ENCODE measurements at places on chromosomes 11 and 22. TPM values are rescaled to one million over a fixed set of nuclear protein-coding genes. Genes with fewer than 3 reads are reported as not detected.

DNA sequence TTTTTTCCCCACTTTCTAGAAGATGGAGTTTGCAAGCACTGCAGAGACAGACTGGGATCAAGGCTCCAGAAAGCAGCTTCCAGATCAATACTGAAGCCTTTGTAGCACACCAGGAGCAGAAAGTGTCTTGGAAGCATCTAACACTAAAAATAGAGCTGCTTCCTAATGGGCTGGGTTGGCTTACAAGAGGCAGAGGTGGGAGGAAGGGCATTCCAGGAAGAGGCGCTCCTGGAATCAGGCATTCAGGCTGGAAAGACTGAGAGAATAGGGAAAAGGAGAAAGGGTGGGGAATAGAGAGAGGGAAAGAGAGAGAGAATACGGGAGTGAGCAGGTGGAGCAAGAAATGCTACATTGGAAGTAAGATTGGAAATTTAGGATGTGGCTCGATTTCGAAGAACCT, 395.9 kb downstream of the OPCML start:
- DNase-seq: no peak
- no peaks in the 10 kb centered on the region for H3K36me3 ChIP-seq
- H3K4me3 ChIP-seq: no peak overlapping the region
- H3K27me3 ChIP-seq: no peaks in the 10 kb centered on the region
- no peaks in the 10 kb centered on the region for H3K4me1 ChIP-seq

DNA sequence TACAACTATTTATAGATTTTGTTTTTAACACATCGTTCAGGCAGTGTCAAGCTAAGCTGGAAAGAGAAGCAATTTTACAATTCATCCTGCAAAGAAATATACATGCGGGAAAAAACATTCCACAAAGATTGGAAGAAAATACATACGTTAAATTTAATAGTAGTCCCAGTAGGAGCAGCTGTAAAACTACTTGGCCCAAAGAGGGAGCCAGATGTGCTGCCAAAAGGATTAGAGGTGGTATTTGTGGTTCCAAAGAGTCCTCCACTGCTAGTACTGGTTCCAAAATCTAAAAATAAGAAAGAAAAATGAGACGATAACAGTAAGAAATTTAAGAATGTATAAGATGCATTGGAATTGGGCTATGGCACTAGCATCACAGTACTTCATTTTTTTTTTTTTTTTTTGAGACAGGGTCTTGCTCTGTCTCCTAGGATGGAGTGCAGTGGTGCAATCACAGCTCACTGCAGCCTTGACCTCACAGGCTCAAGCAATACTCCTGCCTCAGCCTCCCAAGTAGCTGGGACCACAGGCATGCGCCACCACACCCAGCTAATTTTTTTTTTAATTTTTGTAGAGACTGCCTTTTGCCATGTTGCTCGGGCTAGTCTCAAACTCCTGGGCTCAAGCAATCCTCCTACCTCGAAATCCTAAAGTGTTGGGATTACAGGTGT, 21.5 kb downstream of the NUP98 start:
- no peaks in the 10 kb centered on the region for H3K4me1 ChIP-seq
- no peak overlapping the region for H3K27ac ChIP-seq
- H3K4me3 ChIP-seq: no peak overlapping the region
- no peak for DNase-seq
- H3K36me3 ChIP-seq: peaks cover 9% of the 10 kb centered on the region
- no peaks in the 10 kb centered on the region for H3K27me3 ChIP-seq

NLRP14 gene
- 0.17 TPM for total RNA-seq

TAGLN gene
- 824 TPM for total RNA-seq

- DNase-seq: no peak
- H3K4me3 ChIP-seq: no peak overlapping the region
- no peaks in the 10 kb centered on the region for H3K36me3 ChIP-seq
- no peaks in the 10 kb centered on the region for H3K27me3 ChIP-seq
- H3K4me1 ChIP-seq: no peaks in the 10 kb centered on the region
- H3K27ac ChIP-seq: no peak overlapping the region
Measured at GRCh38 chr11:112165049-112165448, 1.2 kb upstream of the IL18 start.

- no peak overlapping the region for H3K27ac ChIP-seq
- no peaks in the 10 kb centered on the region for H3K36me3 ChIP-seq
- peaks cover 18% of the 10 kb centered on the region for H3K27me3 ChIP-seq
- H3K4me1 ChIP-seq: peaks cover 3% of the 10 kb centered on the region
Measured at GRCh38 chr11:69922015-69922595, 102.9 kb upstream of the FGF3 start.

GRCh38 chr11:111977146-111978027, 40.2 kb downstream of the DIXDC1 start:
- peaks cover 3% of the 10 kb centered on the region for H3K4me1 ChIP-seq
- H3K36me3 ChIP-seq: no peaks in the 10 kb centered on the region

- peak overlapping the region; percentile 26 for H3K27ac ChIP-seq
- peak overlapping the region; percentile 89 for H3K4me3 ChIP-seq
- H3K36me3 ChIP-seq: peaks cover 61% of the 10 kb centered on the region
- no peak for DNase-seq
Measured at GRCh38 chr22:39315389-39315788, 4.0 kb downstream of the RPL3 start.

DNA sequence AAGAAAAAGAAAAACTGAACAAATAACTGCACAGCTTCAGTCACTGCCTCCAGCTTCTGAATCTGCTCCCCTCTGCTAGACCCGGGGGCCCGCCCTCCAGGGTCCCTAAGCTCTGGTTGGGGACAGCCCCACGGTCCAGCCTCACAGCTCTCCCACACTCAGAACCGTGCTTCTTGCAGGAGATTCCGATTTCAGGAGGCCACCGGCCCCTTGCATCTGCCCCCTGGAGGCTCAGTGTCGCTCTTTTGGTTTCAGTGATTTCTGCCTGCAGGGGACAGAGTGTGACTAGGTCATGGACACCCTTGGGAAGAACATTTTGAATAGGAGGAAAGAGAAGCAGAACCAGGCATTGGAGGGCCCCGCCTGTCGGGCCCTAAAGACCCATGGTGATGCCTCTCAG, 23.1 kb upstream of the RPS3 start:
- H3K4me1 ChIP-seq: no peaks in the 10 kb centered on the region
- no peak overlapping the region for H3K4me3 ChIP-seq
- no peak overlapping the region for H3K27ac ChIP-seq
- no peaks in the 10 kb centered on the region for H3K27me3 ChIP-seq
- H3K36me3 ChIP-seq: no peaks in the 10 kb centered on the region

Data from fibroblast of lung (primary cell).